ENCODE measurements at places on chromosomes 16 and 17.
A peak's percentile ranks its signal among the peaks of the same experiment; 100 is the strongest.

- DNase-seq, result no peak
These were observed 1.1 kb downstream of the RPRML start for GRCh38 chr17:46977750-46978488.

- no peak for DNase-seq
These were observed 18.2 kb downstream of the ZNF213 start for GRCh38 chr16:3152991-3153368.

DNA sequence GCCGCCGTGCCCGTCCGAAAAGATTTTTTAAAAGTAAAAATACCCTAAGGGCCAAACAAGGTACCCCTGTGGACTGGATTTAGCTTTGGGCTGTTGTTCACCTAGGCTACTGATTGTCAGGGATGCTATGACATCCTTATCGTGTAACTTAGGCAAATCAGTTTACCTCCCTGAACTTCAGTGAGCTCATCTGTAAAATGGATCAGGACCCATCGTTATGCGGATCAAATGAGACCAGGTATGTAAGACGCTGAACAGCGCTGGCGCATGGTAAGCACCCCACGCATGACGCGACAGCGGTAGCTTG is 658 bp upstream of the ZNF771 start:
- DNase-seq, result no peak

- peak; percentile 32 for DNase-seq
These were observed 117.5 kb downstream of the ASIC2 start for GRCh38 chr17:33175562-33175961.

DNA sequence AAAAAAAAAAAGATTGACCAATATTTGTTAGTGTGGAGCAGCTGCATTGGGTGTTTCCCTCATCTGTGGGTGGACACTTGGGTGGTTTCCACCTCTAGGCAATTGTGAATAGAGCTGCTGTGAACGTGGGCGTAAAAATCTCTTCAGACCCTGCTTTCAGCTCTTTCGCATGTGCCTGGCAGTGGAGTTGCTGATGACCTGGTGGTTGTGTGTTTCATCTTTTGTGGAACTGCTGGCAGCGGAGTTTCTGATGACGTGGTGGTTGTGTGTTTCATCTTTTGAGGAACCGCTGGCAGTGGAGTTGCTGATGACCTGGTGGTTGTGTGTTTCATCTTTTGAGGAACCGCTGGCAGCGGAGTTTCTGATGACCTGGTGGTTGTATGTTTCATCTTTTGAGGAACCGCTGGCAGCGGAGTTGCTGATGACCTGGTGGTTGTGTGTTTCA is 21.4 kb downstream of the ZC3H18 start:
- DNase-seq, result no peak

DNA sequence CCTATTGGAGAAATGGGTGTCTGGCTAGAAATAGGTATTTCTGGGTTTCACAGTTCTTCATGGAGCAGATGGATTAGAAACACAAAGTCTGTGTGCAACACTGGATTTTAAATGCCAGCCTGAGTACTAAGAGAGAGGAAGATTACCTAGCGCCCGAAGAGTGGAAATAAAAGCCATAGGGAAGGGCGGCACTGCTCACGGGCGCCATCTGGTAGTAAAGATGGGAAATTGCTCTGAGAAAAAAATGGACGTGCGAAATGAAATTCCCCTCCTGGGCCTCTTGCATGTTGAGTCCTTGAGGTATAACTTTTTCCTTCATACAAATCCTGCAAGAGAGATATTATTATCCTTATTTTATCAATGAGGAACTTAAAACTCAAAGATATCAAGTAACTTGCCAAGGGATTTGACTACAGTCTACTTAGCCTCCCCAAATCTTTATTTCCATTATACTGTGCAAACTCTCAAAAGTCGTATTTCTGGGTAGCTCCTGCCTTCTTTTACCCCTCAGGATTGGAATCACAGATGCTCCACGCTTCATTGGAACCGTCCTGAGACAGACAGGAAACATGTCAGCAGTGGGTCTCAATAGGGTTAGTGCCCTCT is 72.8 kb downstream of the MMD start:
- peak; percentile 58 for DNase-seq

- DNase-seq, result no peak
These were observed 5.8 kb downstream of the ABCA10 start for GRCh38 chr17:69222707-69223258.

DNA sequence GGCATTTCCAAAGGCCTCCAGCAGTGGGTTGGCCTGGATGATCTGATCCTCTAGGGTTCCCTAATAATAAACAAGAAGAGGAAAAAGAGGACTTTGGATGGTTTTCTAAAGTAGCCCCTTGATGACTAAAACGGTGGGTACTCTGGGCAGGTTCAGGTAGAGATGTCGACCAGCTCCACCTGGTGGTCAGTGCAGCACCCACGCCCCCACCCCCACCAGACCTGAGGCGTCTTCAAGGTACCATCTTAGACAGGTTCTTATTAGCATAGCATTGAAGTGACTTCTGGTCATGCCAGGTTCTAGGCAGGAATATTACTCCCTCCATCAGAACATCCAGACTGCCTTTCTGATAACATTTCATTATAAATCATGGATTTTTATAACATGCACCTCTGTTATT is 15.0 kb downstream of the MYH13 start:
- peak; percentile 82 for DNase-seq

DNA sequence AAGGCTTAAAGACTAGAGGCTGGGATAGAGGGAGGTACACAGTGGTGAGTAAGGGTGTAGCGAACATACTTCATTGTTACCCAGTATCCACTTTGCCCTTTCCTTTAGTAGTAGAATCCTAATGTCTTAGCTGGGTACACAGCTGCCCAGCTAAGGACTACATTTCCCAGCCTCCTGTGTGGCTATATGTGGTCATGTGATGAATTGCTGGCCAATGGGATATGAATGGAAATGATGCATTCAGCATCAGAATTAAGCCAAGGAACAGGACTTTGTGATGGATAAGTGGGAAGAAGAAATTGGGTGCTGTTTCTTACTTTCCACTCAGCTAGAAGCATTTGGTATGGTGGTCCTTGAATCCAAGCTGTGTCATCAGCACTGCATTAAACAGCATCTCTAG is 55.9 kb downstream of the FOXL1 start:
- DNase-seq, result no peak

DNA sequence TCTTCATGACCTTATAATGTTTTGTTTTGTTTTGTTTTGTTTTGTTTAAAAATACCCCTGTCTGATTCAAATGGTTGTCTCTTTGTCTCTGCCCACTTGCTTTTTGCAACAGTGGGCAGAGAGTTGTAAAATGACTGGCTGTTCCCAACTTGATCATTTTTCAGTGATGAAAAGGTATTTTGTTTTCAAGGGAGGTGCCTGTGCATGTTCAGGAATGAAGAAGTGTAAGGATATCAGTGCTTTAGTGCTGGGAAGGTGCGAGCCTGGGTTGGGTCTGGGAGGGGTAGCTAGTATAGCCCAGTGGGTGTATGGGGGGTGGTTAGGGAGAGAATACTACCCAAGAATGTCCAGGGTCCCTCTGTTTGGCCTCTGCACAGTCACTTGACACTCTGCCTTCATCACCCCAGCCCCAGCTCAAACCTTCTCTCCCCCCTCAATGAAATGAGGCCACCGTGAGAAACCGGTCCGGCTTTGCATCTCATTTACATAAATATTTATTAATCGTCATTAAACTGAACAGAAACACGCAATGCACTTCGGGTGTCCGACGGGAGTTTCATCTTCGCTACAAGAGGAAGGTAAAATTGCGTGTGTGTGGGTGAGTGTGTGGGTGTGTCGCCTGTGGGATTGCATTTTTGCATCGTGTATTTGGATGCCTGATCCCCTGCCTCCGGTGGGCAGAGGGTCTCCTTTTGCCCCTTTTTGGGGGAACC is 4.3 kb downstream of the NEUROD2 start:
- DNase-seq, result peak; percentile 33

DNA sequence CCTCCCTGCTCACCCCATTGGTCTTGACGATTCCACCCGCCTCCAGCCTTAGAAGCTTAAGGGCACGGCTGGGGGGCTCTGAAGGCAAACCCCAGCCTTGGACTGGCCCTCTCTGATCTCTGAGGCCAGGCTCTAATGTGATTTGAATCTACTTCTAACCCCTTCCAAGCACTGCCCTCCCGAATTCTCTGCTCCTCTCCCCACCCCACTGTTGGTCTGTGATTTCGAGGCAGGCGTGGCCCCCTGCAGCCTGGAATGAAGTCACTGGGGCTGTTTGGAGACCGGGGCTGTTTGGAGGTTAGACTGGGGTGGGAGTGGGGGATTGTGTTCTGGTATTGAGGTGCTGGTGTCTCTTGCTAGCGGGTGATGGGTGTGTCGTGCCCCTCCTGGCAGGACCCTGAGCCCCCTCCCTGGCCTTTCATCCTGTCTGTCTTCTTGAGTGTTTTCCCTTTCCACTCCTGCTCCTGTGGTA is 2.2 kb downstream of the GRB7 start:
- DNase-seq, result peak; percentile 69

DNA sequence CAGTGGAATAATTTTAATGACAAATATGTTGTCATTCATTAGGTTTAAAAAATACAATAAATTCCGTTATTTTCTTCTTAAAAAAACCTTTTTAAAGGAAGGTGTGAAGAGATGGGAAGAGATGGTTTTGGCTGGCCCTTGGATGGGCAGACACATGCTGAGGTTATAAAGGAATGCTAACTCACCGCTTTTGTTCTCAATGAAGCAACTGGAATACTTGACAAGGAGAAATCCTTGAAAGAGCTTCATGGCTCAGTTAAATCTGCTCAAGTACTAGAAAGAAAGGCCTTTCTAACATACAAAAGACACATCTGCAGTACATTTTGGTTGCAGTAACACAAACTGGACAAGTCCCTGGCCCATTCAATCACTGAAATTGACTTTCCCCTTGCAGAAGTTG is 158.3 kb upstream of the KCNJ16 start:
- DNase-seq, result no peak

DNA sequence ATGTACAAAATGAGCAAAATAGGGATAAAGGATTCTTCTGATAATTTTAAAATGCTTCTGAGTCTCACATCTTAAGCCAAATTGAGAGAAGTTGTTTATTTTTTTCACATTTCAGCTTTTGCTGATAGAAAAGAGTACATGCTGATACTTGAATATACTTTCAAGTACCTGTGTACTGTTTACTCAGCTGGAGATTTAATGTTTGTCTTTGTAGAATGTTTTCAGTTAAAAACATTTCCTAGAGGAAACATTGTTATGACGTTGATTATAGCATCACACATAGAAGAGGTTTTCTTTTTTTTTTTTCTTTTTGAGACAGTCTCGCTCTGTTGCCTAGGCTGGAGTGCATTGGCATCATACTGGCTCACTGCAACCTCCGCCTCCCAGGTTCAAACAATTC is 19.7 kb downstream of the ESRP2 start:
- DNase-seq, result no peak

GRCh38 chr17:77613627-77614026 is 344.9 kb upstream of the TNRC6C start:
- DNase-seq, result peak; percentile 18

DNA sequence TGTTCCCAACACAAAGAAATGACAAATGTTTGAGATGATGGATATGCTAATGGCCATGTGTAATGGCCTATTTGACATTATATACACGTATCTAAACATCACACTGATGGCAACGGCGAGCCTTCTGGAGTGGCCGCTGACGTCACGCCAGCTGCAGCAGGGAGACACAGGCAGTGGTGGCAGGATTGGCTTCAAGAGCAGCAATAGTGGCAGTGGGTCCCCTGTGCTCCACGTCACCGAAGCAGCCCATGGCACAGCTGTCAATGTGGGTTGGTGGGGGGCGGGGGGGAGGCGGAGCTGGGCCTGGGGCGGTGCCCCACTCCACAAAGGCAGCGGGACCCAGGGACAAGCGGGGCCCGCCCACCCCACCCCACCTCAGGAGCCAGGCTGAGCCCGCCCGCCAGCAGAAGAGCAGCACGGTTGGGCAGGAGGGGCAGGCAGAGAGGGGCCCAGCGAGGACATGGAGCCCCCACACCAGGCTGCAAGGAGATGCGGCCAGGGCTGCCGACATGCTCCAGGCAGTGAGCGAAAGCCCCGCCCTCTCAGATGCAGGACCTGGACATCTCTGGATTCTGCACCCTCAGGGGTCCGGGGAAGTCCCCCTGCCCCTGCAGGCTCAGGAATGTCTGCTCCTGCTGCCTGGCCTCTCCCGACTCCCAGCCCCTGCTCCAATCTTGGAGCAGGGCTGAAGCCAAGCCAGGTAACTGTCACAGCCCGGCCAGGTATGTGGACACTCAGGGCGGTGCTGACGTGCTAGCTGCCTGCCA is 64.6 kb downstream of the USP32 start:
- peak; percentile 83 for DNase-seq

DNA sequence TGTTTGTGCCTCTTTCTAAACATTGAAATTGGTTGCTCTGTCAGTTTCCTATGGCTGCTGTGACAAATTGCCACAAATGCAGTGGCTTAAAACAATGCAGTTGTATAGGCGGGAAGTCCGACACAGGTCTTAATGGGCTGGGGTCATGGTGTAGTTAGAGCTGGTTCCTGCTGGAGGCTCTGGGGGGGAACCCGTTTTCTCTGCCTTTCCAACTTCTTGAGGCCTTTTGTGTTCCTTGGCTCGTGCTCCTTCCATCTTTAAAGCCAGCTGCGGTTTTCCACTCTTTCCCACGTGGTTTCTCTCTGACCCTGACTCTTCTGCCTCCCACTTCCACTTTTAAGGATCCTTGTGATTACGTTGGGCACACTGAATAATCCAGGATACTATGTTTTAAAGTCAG is 12.5 kb downstream of the EPN2 start:
- no peak for DNase-seq

GRCh38 chr17:71792966-71793365 is 327.9 kb upstream of the SOX9 start:
- DNase-seq, result no peak

DNA sequence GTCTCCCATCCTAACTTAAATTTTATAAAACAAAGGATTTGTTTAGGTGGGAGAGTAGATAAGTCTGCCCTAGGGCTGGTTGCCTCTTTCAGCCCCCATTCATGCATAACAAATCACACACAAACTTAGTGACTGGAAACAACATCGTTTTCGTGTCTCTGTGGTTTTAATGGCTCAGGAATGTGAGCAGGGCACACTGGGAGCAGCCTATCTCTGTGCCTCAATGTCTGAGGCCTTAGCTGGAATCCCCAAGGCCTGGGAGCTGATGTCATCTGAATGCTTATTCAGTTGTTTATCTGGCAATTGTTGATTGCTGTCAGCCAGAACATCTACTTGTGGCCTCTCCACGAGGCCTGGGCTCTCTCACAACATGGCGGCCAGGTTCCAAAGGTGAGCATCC is 101.9 kb upstream of the HSBP1 start:
- no peak for DNase-seq

- no peak for DNase-seq
These were observed 39.6 kb downstream of the CDRT15 start for GRCh38 chr17:14197057-14197456.
